HL-60 (cell line): ENCODE measurements at places on chromosomes 3 and 15.

GRCh38 chr15:83695246-83695645 is 41.3 kb downstream of the ADAMTSL3 start:
- DNase-seq = no peak

GRCh38 chr15:51341366-51342226 is at the start of gene GLDN:
Gene GLDN (plus strand): TSS chr15:51341655. CDS start chr15:51341685, 30 bp downstream.
- no peak for DNase-seq

DNA sequence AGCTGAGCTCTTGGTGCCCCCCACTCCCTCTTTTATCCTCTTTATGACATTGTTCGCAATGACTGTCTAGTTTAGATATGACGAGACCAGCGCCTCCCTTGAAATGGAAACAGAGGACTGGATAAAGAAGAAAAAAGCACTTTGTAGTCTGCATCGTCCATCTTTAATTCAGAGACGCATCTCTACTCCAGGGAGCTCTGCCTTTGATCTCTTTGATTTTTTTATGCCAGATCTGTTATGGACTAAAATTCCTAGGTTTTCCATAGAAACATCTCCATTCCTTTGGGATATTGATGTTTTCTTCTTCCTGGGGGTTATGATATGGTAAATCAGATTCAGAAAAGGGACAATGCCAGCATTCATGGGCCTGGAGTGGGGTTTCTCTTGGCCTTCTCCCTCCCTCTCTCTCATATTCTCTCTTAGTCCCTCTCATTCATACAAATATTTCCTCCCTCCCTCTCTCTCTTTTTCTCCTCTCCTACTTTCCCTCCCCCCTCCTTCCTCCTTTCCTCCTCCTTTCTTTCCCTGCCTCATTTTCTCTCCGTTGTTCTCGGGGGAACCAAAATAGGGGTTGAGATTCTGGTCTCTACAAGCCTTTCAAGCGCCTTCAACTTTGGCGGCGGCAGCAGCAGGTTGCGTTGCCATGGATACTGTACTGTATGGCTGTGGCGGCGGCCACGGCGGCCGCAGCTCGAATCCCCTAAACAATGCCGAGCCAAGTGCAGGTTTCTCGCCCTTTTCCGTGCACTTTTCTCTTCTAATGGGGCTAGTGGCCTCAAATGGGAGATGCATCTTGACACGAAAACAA is 45.5 kb downstream of the ZIC4 start:
- no peak for DNase-seq

- DNase-seq = no peak
Observed at GRCh38 chr3:162292409-162292808, 795.8 kb downstream of the OTOL1 start.

GRCh38 chr15:25544076-25544475 is 105.3 kb upstream of the UBE3A start:
- DNase-seq = no peak

- no peak for DNase-seq
Observed at GRCh38 chr3:183185696-183186095, 23.2 kb upstream of the LAMP3 start.

- DNase-seq = no peak
Observed at GRCh38 chr3:171192176-171192854, 165.8 kb upstream of the SLC2A2 start.
